ENCODE measurements at places on chromosomes 5 and 9. TPM values are rescaled to one million over a fixed set of nuclear protein-coding genes. Genes with fewer than 3 reads are reported as not detected.

DNA sequence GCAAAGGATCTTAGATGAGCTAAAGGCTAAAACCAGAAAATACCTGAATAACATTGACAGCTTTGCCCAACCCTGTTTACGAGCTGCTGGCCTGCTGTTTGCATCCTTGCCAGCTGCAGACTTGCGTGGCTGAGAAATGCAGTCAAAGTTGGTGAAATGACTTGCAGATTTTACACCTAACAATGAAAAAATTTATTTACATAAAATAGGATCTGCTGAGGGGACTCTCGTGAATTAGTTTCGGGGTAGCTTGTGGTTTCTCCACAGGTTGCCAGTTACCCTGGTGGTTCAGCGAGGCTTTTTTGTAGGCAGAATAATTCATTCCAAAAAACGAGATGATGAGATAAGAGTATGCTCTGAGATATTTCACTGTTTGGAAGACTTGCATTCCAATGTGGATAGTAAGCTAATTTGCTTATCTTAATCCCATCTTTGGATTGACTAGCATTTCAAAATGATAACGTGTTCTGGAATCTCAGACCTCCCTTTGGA, 65.7 kb upstream of the FANCC start:
- DNase-seq, result no peak

DNA sequence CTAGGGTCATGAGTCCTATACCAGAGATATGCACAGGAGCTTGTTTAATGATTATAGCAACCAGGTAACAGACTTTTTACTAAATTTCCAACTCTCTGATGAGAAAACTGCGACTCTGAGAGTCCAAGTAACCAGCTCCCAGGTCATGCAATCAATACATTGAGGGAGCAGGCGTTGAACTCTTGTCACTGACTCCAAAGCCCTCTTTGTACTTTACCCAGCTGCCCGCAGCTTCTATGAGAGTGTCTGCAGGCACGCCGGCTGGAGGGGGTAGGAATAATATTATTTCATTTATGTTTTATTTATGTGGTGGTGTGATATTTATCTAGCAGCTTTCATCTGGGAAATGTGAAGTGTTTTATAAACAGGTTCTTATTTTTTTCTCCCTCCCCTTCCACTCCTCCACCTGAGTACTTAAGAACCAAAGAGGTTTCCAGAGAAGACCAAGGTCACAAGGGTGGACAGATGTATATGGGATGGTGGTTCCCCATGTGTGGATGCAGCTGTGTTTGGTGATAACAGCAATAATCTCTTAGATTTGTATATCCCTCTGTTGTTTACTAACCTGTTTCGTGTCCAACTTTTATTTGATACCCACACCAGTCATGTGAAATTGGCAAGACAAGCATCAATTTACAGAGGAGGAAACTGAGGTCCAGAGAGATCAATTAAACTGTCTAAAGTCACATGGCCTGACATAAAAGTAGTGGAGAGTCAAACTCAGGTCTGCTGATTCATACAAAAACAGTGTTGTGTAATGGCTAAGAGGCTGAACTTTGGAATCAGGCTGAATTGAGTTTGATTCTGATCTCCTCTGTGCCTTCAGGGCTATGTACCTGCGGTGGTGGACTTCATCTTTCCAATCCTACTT, 140.2 kb upstream of the TRIM32 start:
- no peak for DNase-seq

- no peak for DNase-seq
These were observed 7.0 kb downstream of the DMGDH start for GRCh38 chr5:79062436-79062835.

DNA sequence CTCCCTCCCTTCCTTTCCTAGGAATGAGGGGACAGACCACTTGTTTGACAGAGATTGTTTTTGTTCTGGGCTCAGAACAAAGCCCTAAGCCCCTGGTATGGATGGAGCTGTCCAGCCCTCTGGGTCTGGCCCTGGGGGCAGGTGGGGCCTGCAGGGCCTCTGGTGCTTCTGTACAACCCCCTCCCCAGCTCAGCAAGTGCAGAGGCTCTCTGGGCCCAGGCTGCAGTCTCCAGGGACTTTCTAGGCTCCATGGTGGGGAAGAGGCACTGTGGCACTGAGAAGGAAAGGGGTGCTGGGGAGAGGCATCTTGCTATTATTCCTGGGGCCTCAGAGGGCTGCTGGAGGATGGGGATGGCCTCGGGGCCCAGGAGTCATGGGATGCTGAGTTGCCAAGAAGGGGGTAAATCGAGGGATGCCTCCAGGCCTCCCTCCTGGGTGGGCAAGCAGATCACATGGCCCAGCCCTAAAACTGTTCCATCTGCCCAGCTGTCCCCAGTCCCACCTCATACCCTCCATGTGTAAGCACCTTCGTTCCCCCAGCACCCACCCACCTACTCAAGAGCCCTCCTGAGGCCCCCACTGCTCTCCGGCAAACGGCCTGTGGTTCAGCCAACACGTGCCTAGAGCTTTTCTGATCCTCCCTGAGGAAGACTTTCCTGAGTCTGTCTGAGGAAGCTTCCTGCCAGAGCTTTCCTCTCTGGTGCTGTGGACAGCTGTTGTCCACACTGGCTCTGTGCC, 225.7 kb downstream of the CACNA1B start:
- DNase-seq, result peak; percentile 70

DNA sequence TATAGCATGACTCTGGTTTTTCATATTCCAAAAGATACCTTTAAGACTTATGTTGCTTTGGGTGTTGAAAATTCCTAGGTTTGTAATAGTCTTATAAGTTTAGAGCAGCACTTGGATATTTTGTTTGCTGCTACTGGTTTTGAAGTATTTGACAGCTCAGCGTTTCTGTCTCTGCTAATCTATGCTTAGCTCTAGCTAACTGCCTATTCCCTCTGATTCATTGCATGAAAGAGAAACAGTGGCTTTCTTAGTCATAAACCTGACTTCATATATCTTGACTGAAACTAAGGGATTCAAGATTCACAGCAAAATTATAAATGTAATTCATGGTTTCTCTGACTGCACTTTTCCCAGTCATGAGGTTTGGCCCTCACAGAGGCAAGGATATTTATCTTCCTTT, 35.6 kb upstream of the ANXA1 start:
- no peak for DNase-seq

DNA sequence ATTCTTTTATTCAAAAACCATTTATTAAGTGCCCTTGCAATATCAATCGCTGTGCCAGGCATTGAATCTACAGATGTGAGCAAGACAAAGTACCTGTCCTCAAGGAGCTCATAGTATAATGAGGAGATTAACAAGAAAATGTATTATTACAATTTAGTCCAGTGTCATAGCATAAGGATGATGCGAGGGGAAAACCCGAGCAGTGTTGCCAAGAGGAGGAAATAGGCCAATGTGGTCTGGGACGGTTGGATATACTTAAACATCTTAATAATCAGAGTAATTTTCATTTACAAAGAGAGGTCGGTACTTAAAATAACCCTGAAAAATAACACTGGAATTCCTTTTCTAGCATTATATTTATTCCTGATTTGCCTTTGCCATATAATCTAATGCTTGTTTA, 18.5 kb downstream of the CD274 start:
- no peak for DNase-seq

DNA sequence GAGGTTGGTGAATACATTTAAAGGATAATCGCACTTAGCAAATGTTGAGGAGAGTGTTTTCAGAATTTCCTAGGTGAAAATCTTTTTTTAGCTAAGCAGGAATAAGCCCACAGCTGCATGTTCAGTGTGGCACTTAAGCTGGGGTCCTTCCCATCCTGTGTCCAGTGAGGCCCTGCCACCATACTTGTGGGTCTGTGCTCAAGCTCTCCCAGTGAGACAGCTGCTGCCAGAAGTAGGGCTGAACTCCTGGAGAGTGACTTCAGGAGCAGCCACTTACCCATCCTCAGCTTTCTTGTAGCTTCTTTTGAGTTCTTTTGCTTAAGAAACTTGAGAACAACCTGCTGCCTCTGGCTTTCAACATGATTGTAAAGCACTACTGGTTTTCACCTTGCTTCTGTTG, 110.0 kb upstream of the DHFR start:
- no peak for DNase-seq

The GTF2H2 gene
- total RNA-seq, result 6.8 TPM

The COL15A1 gene
- total RNA-seq, result 14.1 TPM

The GARIN3 gene
- not detected for total RNA-seq

Measured in lower leg skin (tissue), 4 donors.